ENCODE measurements at places on chromosomes 2 and 18.

- DNase-seq: no peak
Observed at GRCh38 chr18:54690198-54690597, 99.2 kb downstream of the DYNAP start.

DNA sequence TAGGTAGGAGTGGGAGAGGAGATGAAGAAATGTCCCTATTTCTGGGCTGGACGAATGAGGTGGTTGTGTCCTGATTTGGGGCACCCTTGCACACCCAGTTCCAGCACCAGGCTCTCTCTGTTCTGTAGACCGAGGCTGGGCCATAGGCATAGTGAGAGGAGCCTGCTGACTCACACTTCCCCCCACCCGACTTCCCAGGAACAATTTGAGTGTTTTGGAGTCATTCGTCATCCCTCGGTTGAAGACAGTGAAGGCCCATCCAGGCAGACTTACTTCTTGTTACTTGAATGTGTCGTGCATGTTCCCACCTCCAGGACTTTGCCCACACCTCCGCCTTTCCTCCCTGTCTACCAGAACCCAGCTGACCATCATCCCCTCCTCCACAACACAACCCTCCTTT, 179.1 kb downstream of the HAUS1 start:
- no peak for DNase-seq

- DNase-seq: no peak
Observed at GRCh38 chr18:76750917-76751890, 71.2 kb upstream of the ZNF236 start.

DNA sequence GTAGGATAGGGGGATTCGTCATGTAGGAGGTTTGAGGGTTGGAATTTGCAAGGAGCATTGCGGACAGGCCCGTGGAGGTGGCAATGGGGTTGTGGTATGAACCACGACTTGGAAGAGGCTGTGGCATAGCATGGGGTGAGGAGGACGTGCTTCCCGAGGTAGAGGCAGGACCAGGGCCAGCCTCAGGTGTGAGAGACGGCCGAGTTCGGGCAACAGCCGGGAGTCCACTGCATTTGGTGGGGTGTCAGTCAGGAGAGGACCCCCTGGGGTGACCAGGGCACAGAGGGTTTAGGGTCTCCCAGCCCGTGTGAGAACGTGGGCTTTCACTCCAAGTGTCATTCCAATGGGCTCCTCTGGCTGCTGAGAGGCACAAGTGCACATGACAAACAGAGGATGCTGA, 339.0 kb downstream of the EIPR1 start:
- DNase-seq: no peak

- DNase-seq: no peak
Observed at GRCh38 chr2:12106440-12107080, 360.1 kb downstream of the LPIN1 start.

Measured in CD4-positive, alpha-beta T cell treated with Interleukin-10 for 1 hour (primary cell).